ENCODE measurements at places on chromosomes 16 and 17.

DNA sequence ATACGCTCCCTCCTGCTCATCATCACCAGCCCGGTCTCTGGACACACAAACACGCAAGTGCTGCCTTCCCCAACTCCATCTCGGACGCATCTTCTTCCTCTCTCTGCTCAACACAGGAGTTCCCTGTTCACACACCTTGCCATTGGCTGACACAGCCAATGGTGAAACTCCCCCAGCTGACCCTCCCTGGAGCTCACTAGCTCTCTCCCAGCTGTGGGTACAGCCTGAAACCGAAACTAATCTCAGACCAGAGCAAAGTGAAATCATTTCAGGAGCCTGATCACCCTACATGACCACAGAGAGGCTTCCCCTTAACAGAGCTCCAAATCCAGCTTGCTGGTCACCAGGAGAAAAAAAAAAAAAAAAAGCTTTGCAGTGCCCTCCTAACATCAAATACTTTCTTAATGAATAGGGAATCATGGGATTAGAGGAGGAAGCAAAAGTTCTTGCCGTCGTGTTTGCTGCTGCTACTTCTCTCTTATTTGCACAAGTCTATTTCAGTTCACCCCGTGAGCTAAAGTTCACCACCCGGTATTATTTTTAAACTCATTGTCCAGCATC, 8.3 kb downstream of the CUEDC1 start:
- DNase-seq: no peak

- DNase-seq: no peak
These were observed 32.3 kb downstream of the GRB7 start for GRCh38 chr17:39769974-39770587.

GRCh38 chr16:48479955-48480354, 94.7 kb upstream of the SIAH1 start:
- DNase-seq: no peak

DNA sequence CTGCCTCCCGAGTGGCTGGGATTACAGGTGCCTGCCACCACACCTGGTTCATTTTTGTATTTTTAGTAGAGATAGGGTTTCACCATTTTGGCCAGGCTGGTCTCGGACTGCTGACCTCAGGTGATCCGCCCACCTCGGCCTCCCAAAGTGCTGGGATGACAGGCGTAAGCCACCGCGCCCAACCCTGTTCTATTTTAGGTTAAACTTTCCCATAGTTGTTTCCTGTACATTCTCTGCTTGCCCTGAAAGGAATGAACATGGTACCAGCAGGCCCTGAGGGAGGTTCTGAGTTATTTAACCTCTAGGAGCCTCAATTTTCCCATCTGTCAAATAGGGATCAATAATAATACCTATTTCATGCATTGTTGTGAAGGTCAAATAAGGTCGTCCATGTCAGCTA, 11.0 kb upstream of the CDH5 start:
- DNase-seq: no peak

- no peak for DNase-seq
These were observed 12.4 kb downstream of the MSLN start for GRCh38 chr16:772959-773358.

GRCh38 chr16:1279945-1280589, 24.2 kb downstream of the TPSD1 start:
- DNase-seq: no peak

DNA sequence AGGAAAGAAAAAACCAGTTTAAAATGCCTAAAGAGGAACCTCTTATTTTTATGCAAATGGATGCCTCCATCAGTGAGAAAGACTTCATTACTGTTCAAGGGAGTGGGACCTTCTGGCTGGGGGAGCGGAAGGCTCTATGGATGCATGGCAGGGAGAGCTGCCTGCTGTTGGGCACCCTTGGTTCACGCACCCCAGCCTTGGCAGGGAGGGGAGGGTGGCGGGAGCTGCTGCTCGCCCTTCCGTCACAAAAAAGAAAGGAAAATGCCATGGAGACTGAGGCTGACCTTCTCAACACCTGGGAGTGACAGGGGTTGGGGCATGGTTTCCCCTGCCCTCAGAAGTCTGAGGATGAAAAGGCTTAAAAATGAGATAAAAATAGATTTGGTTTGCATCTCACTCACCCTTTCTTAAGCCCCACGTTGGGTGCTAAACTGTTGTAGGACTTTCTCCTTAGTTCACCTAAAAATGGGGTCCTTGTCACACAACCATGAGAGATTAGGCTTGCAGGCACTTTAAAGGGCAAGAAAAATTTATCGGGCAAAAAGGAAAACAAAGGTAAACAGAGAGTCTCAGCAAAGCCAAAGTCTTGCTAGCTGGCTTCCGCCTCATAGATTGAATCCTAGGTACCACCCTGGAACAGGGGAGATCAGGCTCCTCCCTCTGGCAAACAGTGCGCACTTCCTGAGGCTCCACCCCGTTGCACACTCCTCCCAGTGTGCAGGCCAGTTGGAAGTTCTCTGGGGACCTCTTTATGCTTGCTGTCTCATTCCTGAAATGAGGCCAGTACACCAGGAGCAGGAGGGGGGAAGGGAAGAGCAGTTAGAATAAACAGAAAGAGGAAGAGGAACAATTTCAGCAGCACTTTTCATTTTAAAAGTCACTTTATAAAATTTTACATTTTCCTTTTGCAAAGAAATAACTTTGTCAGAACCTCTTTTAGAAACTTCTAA, 31.6 kb downstream of the PHKB start:
- peak; percentile 4 for DNase-seq

DNA sequence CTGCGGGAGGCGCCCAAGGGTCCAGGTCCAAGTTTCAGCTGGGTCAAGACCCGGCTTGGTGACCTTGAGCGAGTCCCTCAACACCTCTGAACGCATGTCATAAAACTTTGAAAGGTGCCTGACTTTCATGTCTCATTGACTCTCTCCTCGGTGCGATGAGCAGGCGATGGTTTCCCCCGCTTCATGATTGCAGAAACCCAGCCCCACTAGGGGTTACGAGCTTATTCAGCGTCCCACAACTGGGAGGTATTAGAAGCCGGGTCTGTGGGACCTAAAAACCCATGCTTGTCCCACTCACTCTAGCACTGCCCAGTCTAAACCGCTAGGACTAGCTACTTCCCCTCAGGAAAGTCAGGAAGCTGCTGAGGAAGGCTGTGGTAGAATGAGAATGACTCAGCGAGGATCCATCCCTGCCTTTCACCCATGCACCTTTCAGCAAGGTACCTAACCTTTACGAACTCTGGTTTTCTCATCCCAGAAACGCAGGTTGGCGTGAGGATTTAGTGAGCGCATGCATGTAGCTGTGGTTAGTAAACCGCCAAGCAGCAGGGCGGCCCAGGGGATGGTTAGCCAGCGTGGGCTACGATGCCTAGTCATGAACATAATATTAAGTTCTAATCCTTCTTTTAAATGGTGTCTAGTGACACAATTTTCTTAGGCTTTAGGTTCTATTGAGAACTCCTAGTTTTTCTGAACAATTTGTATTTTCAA, 26.2 kb upstream of the RFFL start:
- DNase-seq: no peak

DNA sequence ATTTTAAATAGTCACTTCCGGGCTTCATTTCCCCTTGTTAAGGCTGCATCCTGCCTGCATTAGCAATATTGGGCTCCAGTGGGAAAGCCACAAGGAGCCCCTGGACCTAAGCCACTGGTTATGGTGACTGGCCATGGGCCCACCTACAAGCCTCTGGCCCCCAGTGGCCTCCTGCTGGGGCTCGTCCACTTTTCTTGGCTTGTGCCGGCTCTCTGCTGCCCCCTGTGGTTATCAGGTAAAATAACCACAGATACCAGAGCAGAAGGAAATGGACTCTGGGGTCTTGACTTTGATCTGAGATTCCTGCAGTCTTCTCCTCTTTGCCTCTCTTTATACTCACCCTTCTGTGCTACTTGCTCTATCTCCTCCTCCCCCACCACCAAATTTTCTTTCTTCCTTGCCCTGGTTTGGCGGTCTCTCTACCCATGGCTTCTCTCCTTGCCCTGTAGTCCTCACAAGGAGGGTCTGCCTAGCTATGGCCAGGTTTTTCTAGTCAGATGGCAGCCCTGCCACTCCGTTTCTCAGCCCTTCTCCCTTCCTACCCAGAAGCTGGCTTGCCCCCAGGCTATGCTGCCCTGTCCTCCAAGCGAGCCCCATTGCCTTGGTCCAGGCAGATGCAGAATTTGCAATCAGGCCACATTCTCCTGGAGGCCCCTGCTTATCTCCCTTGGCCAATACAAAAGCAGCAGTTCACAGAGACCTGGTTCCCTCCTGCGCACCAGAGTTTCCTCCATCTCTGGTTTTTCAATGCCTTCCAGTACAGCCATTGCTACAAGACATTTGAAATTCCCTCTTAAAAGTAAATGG, 82.9 kb upstream of the RCVRN start:
- no peak for DNase-seq

- DNase-seq: no peak
These were observed 39.4 kb downstream of the STH start for GRCh38 chr17:46038414-46038813.

DNA sequence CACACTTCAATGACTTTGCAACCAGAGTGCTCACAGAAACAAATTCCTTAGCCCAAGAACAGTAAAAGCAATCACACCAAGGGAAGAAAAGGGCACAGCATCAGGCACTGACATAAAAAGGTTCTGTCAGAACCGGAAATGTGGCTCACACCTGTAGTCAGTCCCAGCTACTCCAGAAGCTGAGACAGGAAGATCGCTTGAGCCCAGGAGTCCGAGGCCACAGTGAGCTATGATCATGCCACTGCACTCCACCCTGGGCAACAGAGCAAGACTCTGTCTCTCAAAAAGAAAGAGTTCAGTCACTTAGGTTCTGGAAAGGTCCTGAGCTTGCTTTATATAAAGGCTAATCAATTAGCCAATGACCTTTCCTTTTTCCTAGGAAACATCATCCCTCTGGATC, 22.7 kb downstream of the YWHAE start:
- no peak for DNase-seq

GRCh38 chr16:11561454-11561805, 25.3 kb downstream of the LITAF start:
- no peak for DNase-seq

DNA sequence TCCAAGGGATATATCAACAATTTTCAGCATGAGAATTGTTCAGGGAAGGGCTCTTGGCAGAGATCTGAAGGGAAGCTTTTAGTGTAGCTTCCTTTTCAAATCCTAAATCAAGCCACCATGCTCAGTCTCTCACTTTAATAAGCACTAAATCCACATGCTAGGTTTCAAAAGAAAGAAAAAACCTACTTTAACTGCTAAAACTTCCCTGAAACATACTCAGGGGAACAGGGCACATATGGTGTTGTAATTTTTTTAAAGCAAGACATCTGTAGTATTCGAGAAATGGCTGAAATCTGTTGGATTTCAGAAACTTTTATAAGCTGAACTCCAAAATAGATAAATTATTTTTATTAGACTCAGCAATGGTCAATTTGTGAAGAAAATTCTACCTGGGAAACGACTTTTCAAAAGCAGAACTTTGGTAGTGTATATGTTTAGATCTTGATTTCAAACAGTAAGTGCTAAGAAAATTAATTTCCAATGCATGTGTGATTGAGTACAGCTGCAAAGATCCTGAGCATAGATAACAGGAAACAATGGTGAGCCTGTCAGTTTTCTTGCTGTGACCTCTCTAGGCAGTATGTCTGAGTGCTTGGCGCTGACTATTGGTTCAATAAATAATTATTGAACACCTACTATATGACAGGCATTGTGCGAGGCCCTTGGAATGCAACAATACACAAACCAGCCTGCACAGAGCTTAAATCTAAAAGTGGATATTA, 804.5 kb upstream of the SOX9 start:
- DNase-seq: no peak

- no peak for DNase-seq
These were observed 3.6 kb downstream of the MAP2K4 start for GRCh38 chr17:12024327-12024726.

GRCh38 chr17:12545877-12546513, 119.7 kb upstream of the MYOCD start:
- no peak for DNase-seq

DNA sequence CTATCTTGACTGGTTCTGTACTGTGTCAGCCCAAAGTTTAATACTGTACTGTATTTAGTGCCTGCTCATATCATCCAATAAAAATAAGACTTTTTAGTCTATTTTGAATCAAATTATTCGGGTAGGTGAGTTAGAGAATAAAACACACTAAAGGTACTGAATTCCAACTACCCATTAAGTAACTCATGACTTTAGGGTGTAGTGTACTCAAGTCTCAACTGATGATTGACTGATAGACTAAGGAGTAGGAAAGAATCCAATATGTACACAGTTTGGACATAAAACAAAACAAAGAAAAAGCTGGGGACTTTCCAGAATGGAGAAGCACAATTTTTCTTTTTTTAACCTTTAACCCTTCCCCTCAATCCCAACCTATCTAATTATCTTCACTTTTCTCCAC, 4.1 kb downstream of the EZH1 start:
- DNase-seq: no peak

GRCh38 chr16:66534376-66534799, 15.5 kb downstream of the TK2 start:
- DNase-seq: no peak

DNA sequence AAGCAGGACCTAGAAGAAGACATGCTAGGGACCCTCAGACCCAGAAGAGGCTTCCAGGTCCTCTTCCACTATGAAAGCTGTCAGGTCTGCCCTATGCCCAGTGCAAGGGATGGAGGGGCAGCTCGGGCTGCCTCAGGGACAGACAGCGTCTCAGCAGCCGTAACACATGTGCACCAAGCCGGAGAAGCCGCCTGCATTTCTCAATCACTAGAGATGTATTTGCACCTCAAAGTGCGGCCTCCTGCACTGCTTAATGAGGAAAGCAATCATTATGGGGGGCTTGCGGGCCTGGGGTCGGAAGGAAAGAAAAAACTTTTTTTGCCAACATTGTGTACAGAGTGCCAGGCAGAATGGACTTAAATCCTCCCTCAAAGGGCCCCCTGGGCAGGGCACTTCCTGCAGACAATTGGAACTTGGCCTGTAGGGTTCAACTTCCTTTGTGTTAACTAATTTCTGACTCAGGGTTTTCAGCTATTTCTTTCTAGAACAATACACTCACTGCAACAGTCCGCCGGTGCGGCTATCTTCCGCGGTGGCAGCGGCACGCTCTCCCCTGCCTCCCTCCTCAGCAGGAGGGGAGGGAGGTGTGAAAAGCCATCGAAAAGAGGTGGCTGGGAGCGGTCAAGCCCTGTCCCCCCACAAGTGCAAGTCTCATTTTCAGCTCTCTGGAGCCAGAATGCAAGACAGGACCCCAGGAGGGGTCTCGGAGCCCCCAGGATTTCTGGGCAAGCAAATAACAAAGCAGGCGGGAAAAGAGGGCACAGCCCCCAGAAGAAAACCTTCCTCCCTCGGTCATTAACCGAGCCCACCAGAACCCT, 101.2 kb downstream of the ZNF423 start:
- DNase-seq: no peak

DNA sequence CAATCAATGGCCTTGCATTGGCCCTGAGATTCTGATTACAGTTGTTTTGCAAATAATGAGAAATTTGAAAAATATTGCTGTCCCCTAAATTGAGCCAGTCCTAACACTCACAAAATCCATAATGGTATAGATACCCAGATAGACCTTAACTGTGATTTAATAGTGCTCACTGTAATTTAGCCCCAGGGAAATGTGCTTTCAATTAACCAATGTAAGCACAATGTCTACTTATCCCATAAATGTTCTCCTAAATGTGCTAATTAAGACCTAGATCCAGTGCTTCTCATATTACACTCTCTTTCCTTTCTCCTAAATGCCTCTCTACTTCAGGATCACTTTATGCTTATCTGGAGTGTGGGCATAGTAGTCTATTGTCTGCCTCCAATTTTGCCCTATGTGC, 417.8 kb upstream of the CCL2 start:
- DNase-seq: no peak

GRCh38 chr17:78965491-78965924, 14.2 kb downstream of the LGALS3BP start:
- no peak for DNase-seq
